ENCODE measurements at places on chromosomes 7 and 10. TPM values are rescaled to one million over a fixed set of nuclear protein-coding genes. Genes with fewer than 3 reads are reported as not detected.

GRCh38 chr10:93080350-93081046 is 6.8 kb downstream of the CYP26A1 start:
- DNase-seq = peak; percentile 48

Gene ADAM12
- 9.4 TPM for total RNA-seq

- DNase-seq = no peak
These were observed 11.7 kb upstream of the CALML3 start for GRCh38 chr10:5512881-5513612.

- DNase-seq = no peak
These were observed 21.3 kb upstream of the TTYH3 start for GRCh38 chr7:2610466-2610865.

Gene VWDE
- 7.7 TPM for total RNA-seq

DNA sequence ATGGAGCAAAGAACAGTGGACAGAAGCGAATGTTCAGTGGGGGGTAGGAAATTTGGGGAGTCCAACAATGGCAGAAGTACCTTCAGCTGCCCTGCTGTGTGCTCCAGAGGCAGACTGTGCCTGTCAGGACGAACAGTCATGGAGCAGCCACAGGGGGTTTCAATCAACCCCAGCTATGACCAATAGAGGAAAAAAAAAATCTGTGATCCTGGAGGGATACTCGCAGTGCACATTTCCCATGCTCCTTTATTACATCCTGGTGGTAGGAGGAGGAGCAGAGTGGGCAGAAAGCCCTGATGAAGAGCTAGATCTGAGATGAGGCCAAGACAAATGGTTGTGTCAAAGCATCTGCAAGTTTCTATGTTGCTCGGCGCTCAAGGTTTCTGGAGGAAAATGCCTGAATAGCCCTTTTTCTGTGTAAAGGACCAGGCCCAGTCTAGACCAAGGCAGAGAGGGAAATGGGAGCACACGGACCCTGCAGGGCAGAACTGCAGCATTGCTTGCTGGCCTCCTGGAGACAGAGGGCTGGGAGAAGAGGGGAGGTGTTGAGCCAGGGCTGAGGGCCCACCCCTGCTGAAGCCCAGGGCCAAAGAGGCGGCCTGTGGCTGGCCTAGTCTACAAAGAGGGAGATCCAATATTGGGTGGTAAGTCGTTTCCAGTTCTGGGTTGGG is 201.5 kb downstream of the GRID1 start:
- DNase-seq = no peak

GRCh38 chr7:120742372-120742771 is 115.6 kb downstream of the TSPAN12 start:
- DNase-seq = no peak

DNA sequence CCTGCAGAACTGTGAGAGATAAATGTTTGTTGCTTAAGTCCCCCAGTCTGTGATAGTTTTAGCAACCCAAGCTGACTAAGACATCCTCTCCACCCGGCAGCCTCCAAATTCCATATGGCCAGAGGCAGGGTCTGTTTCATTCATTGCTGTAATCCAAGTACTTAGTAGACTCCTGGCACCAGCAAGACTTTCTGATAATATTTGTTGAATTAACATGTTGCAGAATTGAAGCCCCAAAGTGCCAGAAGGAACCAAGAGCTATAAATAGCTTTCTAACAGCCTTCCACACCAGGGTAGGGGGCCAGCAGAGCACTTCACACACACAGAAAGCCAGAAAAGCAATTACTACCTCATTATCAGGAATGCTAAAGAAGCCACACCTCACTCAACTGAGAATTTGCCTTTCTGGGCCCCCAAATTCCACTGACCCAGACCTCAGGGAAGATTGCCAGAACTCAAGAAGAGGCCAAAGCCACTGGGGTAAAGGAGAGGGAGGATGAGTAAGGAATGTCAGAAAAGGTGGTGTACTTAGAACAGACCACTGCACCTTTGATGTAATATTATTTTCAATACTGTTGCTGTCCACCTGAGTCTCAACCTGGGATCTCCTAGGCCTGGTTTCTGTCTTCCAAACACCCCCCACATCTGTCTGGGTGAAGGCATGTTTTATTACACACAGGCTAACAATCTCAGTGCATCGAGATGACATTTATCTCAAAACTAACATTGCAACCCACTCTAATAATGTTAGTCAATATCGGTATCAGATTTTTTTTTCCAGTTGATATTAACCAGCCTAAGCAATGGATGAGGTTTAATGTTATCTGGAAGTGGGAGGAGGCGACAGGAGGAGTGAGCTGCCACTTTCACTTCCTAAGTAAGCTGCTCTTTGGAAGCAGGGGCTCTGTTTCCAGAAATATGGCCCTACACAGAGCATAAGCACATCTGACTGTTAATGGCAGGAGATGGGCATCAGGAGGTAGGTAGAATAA is 5.5 kb downstream of the NOD1 start:
- DNase-seq = no peak

- DNase-seq = no peak
These were observed 6.6 kb downstream of the CPA2 start for GRCh38 chr7:130273081-130273932.

Gene CADPS2
- 7.5 TPM for total RNA-seq

Gene GARIN1A
- total RNA-seq = 3.6 TPM

DNA sequence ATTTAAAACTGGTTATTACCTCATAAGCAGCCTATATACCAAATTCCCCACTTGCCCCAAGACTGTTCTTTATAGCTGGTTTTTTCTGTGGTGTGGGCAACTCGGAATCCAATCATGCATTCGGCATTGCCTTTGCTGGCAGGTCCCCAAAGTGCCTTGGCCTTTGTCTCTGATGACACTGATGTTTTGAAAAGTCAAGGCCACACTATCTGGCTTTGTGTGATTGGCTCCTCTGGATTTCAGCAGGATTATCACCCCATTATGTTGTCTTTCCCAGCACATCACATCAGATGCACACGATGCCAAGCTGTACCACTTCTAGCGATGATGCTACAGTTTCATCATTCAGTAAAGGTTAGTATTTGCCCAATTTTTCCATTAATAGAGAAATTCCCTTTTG is 97.7 kb downstream of the USP6NL start:
- DNase-seq = no peak
